ENCODE measurements at places on chromosomes 11 and 22.

DNA sequence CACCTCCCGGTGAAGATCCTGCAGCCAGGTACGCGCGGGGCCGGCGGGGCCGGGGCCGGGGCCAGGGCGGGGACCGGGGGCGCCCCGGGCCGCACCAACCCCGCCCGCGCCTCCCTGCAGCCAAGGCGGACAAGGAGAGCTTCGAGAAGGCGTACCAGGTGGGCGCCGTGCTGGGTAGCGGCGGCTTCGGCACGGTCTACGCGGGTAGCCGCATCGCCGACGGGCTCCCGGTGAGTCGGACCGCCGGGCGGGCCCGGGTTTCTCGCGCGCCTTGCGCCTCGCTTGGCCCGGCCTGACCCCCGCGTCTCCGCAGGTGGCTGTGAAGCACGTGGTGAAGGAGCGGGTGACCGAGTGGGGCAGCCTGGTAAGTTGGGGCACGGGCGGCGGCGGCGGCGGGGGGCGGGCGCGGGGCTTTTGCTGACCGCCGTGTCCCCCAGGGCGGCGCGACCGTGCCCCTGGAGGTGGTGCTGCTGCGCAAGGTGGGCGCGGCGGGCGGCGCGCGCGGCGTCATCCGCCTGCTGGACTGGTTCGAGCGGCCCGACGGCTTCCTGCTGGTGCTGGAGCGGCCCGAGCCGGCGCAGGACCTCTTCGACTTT, 531 bp downstream of the PIM3 start:
- DNase-seq: peak; percentile 32

DNA sequence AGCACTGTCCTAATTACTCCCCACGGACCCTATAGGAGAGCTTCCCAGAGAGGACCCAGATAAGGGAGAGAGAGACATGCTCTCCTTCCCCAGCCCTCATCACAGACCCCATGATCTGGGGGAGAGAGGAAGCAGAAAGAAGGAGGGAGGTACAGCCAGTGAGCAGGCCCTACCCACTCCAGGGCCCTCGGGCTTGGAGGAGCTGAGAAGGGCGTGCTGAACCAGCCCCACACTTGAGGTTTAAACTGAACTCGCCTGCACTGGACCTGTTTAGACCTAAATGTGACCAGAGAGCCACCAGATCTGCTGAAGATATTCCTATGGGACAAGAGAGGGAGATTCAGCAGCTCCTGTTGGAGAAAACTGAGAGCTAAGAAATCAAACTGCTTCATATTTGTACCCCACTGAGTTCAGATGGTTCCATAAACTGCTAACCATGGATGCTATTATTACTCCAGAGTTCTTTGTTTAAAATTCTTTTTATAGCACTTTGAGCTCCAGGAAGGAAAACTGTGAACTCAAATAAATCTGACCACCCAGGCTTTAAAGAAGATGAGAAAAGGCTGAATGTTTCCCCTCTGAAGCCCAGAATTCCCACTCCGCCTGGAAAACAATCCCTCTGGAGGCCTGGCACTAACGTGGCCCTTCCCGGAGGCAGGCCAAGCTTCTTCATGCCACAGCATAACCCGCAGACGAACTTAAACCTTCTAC, 67.2 kb downstream of the EFCAB6 start:
- DNase-seq: no peak

- DNase-seq: no peak
These were observed 6.5 kb downstream of the MRPL16 start for GRCh38 chr11:59804061-59804460.

DNA sequence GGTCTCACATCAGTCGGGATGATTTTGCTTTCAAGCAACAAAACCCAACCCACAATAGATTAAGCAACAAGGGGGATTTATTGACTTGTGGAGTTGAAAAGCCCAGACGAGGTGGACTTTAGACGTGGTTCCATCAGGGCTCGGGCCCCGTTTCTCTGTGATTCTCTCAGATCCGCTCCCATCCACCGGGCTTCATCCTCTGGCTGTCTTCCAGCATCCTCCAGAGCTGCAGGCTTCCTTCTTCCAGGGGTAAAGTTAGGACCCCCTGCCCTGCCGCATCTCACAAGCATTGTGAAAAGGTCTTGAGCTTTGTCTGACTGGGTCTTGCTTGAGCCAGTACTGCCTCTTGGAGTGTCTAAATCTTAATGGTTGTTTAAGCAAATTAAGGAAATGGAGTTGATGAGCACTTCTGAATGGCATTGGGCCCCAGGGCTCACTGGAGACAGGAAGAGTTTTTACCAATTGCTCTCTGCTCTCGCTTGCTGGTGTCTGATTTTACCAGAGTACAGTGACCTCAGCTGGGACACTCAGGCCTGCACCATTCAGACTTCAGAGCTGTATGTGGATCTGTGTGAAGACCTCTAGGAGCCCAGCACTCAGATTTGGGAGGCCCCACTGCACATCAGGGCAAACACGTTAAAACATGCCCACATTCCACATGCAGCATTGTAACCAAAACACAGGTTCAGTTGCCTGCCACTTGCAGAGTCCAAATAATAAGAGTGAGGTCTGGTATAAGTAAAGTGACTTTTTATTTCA, 13.5 kb upstream of the FTH1 start:
- DNase-seq: no peak

- DNase-seq: no peak
These were observed 57.7 kb upstream of the AMPD3 start for GRCh38 chr11:10397226-10397987.

DNA sequence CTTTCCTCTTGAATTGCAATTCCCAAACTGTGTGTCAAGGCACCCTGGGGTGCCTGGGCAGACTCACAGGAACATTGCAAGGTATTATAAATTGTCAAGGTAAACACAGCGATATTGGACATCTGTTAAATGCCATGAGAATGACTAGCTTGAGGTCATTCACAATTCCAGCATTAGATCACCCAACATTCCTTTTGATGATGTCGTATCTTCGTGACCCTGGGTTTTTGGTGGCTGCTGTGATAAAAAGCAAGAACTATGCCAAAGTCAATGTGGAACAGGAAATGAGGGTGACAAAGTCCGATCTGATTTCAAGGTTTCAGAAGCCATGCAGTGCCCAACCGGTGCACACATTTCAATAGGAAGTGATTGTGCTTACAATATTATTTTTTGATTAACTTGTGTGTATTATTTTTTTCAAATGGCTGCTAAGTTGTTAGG, 458.4 kb downstream of the MIAT start:
- peak; percentile 56 for DNase-seq

- DNase-seq: no peak
These were observed 197.8 kb downstream of the CWF19L2 start for GRCh38 chr11:107259811-107260221.

All from foreskin fibroblast (primary cell).